ENCODE measurements at places on chromosomes 2 and 18.

- DNase-seq, result no peak
These were observed 135.4 kb upstream of the FSHR start for GRCh38 chr2:49289711-49290110.

DNA sequence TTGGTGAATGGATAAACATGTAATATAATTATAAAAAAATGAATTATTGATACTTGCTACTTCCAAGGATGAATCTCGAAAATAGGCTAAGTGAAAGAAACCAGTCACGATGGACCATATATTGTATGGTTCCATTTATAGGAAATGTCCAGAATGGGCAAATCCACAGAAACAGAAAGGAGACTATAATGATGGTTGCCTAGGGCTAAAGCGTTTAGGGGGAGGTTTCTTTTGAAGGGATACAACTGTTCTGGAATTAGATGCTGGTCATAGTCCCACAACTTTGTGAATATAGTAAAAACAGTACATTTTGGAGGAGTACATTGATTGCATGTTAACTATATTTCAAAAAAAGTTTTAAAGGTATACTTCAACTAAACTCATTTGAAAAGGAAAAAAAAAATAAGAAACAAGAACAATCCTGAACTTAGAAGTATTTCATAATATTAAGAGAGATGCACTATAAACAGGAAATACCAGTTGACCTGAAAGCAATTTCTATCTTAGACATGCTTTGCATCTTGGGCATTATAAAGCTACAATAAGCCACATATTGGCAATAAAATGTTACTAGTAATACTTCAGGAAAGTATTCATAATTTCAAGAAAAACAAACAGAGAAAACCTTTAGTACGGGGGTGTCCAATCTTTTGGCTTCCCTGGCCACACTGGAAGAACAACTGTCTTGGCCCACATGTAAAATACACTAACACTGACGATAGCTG is 130.0 kb downstream of the C2orf74 start:
- DNase-seq, result no peak

GRCh38 chr2:127508631-127509034 is 17.7 kb downstream of the IWS1 start:
- DNase-seq, result no peak

DNA sequence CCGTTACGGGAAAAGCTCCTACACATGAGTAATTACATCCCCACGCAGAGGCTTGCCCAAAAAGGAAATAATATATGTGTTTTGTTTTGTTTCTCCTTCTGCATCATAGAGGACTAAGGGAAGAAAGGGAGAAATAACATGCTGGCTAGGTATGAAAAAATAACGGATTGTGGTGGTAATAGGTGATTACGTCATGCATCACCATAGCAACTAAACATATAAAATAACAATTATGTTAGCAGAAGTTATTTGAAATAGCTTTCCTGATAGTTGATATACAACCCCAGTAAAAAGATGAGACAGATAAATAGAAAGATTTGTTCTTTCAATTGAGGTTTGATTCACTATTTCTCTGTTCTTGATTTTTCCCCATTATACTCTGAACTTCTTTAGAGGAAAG is 518.0 kb downstream of the ZNF516 start:
- no peak for DNase-seq

DNA sequence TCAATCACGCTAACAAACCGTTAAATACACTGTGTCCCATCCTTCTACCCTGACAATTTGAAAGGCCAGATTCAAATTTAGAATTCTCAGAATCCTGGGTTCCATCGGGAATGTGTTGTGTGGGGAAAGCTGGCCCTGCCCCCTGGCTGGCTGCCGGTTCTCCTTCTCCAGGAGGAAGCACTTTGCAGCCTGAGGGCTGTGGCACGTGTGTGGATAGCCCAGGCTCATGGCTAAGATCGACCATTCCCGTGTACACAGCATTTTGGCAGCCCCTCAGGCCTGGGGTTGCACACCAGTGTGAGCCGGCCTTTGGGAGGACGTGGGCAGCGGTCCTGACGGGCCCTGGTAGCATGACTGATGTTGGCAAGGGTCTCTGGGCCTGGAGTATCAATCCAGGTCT is 51.0 kb upstream of the ROCK2 start:
- no peak for DNase-seq
